ENCODE measurements at places on chromosomes 6 and 20.

DNA sequence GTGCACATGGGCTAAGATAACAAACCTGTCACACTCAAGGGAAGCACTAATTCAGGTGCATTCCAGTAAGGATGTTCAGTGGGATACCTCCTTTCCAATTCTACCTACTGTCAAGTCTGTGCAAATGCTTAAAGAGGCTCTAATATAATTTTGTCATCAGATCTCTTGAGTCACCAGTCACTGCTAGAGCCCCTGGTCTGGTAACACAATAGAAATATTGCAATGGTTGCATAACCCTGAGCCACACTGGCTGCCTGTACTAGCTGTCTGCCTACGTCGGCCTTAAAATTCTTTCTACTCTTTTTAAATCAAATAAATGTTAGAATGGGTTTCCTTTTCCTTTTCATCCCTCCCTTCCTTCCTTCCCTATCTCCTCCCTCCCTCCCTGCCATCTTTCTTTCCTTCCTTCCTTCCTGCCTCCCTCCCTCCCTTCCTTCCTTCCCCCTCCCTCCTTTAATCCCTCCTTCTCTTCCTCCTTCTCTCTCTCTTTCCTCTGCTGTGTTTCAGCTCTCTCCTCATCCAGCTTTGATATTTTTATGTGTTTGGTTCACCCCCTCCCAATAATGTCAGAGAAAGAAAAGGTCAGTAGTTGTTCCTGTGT, 28.1 kb upstream of the OLIG3 start:
- no peak for DNase-seq

- DNase-seq = no peak
Measured at GRCh38 chr6:169083508-169083874, 170.2 kb downstream of the THBS2 start.

GRCh38 chr6:53861518-53861917, 66.7 kb downstream of the LRRC1 start:
- no peak for DNase-seq

- no peak for DNase-seq
Measured at GRCh38 chr6:90080876-90081481, 186.7 kb downstream of the GJA10 start.

- no peak for DNase-seq
Measured at GRCh38 chr20:17471606-17472187, 59.5 kb downstream of the BFSP1 start.

DNA sequence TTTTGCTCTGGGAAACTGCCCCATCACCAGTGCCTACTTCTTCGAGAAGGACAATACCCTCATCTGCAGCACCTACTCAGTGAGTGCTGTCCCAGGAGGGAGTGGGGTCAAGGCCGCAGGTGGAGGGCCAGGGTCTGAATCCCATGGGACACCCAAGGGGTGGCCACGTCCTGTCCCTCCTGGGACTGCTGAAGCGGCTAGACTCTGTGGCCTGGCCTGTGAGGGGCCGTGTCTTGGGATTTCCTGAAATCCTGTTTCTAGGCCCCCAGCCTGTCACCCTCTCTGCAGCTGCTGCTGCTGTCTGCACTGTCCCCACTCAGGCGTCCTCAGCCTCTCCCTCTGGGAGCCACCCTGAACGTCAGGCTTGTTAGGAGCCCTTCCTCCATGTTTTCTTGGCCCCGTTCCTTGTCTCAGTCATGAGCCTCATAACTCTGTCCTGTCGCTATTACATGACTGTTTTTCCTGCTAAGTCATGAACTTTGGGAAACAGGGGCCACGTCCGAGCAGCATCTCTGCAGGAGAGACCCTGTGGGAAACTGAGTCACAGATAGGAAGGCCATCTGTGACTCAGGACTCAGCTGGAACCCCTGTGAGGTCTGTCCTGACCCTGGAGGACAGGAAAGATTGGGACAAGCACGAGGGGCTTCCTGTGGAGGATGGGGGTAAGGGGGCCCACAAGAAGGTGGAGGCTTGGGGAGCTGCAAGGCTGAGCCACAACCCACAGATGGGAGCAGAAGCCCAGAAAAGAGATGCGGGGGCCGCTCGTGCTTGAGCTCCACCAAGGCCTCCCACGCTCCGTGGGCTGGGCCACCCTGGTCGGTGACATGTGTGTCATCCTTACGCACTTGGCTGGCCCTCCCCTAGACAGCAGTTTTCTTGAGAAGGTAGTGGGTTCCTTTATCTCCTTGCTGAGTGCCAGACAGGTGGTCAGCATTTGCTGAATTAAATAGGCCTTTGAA, 49.9 kb downstream of the EFCAB8 start:
- DNase-seq = no peak

GRCh38 chr20:36632487-36633284, 13.3 kb downstream of the SLA2 start:
- DNase-seq = no peak

GRCh38 chr6:157054531-157054979, 268.8 kb downstream of the TMEM242 start:
- no peak for DNase-seq

DNA sequence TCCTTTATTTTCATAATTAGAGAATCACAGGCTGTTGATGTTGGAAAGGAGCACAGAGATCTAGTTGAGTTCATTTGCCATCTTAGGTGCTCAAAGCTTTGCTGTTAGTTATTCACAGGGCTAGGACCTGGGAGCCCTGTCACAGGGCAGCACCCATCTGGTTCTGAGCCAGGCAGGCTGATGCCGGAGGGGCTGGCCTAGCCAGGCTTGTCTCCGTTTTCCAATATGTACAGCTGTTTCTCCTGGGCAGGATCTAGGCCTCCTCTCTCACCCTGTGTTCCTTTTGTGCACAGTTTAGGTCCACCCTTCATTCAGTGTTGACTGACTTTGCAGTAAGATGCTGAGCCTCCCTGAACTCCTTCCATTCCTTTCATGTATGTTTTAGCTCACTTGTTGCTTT, 33.4 kb downstream of the LRRC1 start:
- DNase-seq = no peak

DNA sequence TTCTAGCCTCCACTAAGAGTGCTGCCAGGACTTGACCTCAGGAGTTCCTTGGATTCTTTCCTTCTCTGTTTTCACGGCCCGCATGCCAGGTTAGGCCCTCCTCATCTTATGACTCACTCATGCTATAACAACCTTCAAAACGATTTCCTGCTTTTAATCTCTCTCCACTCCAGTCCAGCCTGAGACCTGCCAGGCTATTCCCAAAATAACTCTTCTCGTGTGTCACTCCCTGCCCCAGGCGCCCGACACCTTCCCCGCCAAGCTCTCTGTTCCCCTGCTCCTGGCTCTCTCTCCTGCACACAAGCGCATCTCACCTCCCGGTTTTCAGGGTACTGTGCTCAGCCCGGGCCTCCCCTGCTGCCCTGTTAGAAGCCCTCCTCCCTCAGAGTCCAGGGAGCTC, 64.1 kb upstream of the RPS6KA2 start:
- DNase-seq = peak; percentile 70

GRCh38 chr6:35454391-35455110, 2.4 kb downstream of the FANCE start:
- no peak for DNase-seq

- DNase-seq = no peak
Measured at GRCh38 chr20:9066191-9066590, 2.7 kb upstream of the PLCB4 start.

DNA sequence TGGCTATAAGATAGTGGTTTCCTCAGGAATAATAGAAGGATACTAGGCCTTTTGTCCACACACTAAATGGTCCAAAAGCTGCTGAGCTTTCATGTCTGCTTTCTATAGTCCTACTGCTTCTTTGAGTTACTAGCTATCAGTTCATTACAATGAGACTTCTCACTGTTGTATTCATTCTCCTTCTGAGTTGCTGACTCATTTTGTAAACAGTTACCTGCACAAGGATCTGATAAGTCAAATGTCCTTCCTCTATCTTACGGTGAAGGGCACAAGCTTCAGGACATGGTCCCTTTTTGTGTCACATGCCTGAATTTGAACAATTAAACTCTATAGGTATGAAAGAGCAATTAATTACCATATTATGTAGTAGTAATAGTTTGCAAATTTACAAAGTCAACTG, 90.5 kb downstream of the MAN1A1 start:
- no peak for DNase-seq

DNA sequence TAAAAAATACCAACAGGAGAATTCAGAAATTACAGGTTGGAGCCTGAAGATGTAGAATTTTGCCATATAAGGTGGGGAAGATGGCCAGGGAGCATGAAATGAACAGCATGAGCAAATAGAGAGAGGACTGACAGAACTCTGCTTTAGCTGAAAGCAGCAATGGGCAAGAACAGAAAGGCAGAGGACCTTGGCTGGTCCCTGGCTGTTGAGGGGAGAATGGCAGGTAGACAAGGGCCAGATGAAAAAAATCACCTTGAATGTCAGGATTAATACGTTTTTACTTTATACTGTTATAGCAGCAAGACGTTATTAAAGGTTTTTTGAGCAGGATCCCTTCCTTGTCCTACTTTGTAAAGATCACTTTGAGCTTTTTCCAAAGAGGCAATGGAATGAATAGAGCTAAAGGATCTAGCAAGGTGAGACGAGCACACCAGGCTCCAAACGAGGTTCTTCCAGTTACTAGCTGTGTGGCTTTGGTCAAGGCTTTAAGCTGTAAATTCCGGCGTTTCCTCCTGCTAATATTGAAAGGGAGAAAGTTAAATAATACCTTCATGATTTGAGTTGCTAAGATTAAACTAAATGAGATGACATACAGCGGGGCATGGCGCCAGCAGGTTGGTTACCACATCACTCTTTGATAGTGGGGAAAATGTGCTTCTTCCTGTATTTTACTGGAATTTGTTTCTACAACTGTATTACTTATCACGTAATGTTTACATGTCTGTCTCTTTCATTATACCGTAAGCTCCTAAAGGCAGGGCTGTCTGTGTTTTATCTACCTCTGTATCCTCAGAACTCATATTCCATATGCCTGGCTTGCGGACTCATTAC, 776 bp downstream of the PPIL1 start:
- DNase-seq = no peak

DNA sequence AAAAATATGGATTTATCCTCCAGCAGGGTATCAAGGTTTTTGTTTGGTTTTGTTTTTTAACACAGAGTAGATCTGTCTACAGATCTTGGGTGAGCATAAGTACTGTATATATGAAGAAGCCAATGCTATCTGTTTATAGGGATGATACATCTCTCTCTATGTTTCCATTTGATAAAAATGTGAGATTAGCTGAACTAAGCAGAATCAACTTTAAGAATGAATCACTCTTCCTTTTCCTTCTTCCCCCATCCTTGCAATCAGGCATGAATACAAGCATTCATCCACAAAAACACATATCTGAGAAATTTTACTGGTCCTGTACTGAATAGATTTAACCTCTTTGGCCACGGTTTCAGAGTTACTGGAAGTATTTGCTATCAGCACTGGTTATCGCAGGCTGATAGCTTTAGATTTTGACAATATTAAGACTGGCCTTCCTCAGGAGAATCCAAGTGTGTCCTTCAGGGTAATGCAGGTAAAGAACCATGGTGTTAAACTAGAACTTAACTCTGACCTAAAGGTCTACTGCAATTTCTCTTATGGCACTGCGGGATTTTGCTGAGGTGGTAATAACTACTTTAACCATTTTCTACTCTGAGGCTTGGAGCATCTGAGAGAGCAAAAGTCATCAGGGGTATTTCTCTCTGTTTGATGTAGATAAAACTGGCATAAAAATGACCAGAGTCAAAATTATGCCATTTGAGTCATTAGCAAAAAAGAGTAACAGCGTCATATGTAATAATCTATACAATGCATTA, 1.5 kb downstream of the SNAP25 start:
- no peak for DNase-seq

- DNase-seq = peak; percentile 79
Measured at GRCh38 chr6:144286503-144287393, 1.6 kb downstream of the UTRN start.

DNA sequence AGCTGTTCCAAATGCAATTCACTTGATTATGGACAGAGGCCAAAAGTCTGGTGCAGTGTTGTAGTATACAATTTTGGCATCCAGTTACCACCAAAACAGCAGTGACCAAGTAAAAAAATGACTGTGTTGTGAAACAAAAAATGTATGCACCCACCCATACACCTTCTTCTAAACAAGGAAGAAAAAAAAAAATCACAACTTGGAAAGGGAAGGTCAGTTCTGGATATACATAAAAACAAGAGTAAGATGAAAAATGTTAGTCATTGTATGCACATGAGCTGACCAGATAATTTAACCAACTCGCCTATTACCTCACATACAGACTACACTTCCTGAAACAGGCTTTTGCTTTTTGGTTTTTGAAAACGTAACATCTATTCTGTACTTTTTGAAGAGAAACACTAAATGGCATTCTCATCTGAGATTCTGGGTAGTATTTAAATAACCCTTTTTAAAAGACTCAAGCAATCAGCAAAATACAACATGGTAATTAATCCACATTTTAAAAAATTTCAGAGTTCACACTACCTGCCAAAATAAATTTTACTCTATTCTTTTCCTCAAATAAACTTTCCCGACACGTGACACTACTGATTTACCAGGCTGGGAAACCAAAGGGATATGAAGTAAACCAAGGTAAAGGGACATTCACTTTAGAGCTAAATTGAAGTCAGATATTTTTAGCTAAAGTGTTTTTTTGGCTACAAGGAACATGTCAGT, 141.6 kb upstream of the SHLD1 start:
- no peak for DNase-seq

- no peak for DNase-seq
Measured at GRCh38 chr6:44665143-44665542, 277.6 kb downstream of the CDC5L start.

- DNase-seq = no peak
Measured at GRCh38 chr6:15544321-15544900, 118.4 kb downstream of the DTNBP1 start.

- no peak for DNase-seq
Measured at GRCh38 chr6:20379231-20379630, 22.4 kb upstream of the E2F3 start.

DNA sequence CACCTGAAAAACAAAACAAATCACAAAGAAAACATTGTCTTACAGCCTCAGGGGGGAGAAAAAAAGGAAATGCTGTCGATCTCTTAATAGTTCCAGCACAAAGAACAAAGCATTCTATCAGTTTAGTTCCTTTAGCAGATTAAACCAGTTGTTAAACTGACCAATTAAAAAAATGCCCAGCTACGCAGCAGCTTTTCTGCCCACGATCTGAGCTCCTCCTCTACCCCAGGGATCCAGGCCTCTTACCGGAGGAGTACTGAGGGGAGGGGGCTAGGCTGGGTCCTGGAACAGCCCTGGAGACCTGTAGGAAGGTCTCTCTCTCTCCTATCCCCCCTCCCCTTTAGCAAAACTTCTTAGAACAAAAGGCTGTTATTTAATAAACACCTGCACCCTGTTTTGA, 13.4 kb downstream of the PTK7 start:
- no peak for DNase-seq

All from left ventricle myocardium inferior (tissue), 1 donor.